Ascending aorta (tissue), 2 donors: ENCODE measurements at places on chromosomes 12 and 14.

- DNase-seq: no peak
- no peak overlapping the region for H3K4me3 ChIP-seq
- no peaks in the 10 kb centered on the region for H3K36me3 ChIP-seq
Observed at GRCh38 chr12:31605531-31605930, 14.6 kb upstream of the DENND5B start.

- H3K4me1 ChIP-seq: no peaks in the 10 kb centered on the region
- no peak overlapping the region for H3K27ac ChIP-seq
- no peak for DNase-seq
- no peak overlapping the region for H3K4me3 ChIP-seq
Observed at GRCh38 chr14:24256960-24257359, 6.0 kb downstream of the TGM1 start.

DNA sequence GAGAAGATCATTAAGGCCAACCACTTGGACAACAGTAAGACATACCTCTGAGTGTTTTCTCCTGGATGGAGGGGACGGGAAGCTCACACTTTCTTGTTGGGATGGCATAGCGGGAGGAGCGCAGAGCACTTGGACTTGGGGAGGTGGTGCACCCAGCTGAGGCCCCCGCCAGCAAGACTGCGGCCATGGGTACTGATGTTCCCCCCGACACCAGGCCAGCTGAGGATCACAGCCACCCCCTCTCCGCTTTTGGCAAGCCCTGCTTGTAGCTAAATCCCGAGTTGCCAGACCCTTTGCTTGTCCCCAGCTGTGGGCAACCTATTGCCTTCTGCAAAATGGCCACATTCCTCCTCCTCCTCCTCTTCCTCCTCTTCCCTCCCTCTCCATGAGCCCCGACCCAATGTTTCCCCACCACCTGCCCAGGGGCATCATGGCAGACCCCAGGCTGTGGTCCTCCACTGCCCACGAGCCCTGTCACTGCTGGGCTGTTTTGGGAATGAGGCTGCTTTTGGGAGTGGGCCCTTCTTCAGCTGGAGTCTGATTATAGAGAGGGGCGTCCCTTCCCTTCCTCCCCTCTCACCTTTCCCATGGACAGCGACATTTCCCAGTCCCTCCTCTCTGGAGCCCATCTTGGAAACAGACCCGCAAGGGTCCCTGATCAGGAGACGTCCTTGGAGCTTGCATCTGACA is 62.8 kb downstream of the PRMT8 start:
- DNase-seq: no peak
- no peaks in the 10 kb centered on the region for H3K36me3 ChIP-seq
- no peaks in the 10 kb centered on the region for H3K27me3 ChIP-seq
- H3K4me3 ChIP-seq: no peak overlapping the region
- no peak overlapping the region for H3K27ac ChIP-seq
- H3K4me1 ChIP-seq: no peaks in the 10 kb centered on the region

- H3K4me1 ChIP-seq: peaks cover 3% of the 10 kb centered on the region
- H3K27ac ChIP-seq: no peak overlapping the region
- H3K4me3 ChIP-seq: no peak overlapping the region
- no peaks in the 10 kb centered on the region for H3K36me3 ChIP-seq
Observed at GRCh38 chr12:76256904-76257303, 91.3 kb downstream of the BBS10 start.
